Transverse colon (tissue), 4 donors: ENCODE measurements at places on chromosomes 13 and 19.

DNA sequence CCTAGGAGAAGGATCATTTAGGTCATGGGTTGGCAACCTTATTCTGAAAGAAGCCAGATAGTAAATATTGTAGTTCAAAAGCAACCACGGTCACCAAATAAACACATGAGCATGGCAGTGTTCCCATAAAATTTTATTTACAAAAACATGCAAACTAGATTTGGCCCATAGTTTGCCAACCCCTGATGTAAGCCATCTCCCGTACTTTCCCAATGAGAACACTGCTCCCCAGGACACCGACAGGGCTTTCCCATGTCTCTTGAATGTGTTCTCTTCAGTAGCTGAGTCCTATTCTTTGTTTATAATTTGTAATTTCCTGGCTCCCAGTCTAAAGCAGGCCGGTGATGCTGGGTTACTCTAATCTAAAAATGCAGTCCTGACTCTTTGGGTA lies 239.6 kb downstream of the LHFPL6 start:
- no peak for DNase-seq

- no peak for DNase-seq
Measured at GRCh38 chr13:51032831-51033230, 78.2 kb downstream of the C13orf42 start.

- no peak for DNase-seq
Measured at GRCh38 chr13:114136576-114136975, 4.2 kb upstream of the RASA3 start.

DNA sequence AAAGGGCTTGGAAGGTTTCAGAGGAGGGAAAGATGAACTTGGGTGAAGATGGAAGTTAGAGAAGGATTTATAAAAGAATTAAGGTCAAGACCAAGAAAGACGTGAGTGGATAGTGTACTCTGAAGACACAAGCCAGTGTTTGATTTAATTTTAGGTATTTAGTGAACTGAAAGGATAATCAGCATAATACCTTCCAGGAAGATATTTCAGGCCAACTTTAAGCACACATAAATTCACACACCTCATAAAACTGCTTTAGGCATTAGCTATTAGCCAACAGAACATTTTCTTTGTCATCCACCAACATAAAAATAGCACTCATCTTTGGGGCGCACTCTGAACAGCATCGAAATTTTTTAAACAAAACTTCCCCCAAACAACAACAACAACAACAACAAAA lies 71.7 kb upstream of the CSNK1A1L start:
- no peak for DNase-seq

GRCh38 chr13:38538422-38538821 lies 148.5 kb upstream of the FREM2 start:
- DNase-seq = no peak

GRCh38 chr13:99093997-99094396 lies 106.7 kb upstream of the UBAC2 start:
- no peak for DNase-seq

DNA sequence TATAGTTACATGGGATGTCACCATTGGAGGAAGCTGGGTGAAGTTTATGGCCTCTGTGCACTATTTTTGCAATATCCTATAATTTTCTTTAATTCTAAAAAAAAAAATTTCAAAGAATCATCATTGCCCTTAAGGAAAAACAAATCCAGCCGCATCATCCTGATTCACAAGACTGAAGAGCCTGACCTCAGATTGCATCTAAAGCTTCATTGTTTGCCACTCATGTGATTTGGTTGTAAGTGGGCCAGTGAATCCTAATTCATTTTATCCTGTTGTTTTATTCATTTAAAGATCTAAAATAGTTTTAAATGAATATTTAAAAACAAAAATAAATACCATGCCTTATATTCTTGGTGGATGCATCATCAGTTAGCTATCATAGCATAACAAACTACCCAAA lies 504.5 kb downstream of the TBC1D4 start:
- no peak for DNase-seq

DNA sequence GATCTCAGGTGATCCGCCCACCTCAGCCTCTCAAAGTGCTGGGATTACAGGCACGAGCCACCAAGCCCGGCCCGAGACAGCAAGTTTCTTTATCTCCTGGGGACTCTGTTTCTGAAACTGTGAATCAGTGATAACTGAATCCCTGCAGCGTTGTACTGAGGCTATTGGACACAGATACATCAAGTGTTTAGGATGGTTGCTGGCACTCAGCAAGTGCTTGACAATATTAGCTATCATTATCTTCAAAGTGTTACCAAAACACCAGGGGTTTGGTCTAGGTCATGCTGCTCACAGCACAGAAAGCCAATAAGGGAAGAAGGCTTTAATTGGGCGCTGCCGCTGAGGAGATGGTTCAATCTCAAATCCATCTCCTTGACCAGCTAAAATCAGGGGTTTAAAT lies 20.5 kb upstream of the PNMA8C start:
- no peak for DNase-seq

- DNase-seq = no peak
Measured at GRCh38 chr13:75414036-75414827, 67.7 kb downstream of the TBC1D4 start.

- peak; percentile 84 for DNase-seq
Measured at GRCh38 chr19:58009666-58010301, 7.2 kb upstream of the ZNF606 start.

GRCh38 chr13:51781246-51782022 lies 22.5 kb downstream of the DHRS12 start:
- DNase-seq = no peak
